Activated gamma-delta T cell treated with Interleukin-2 at 50 U/mL for 16 hours (primary cell): ENCODE measurements at places on chromosomes 11 and 22.

- no peak for DNase-seq
Observed at GRCh38 chr11:69114811-69115523, 40.8 kb upstream of the SMIM38 start.

GRCh38 chr22:40707154-40707553 is 27.9 kb downstream of the MCHR1 start:
- DNase-seq = no peak

GRCh38 chr11:107756553-107756952 is 44.7 kb upstream of the SLN start:
- no peak for DNase-seq

DNA sequence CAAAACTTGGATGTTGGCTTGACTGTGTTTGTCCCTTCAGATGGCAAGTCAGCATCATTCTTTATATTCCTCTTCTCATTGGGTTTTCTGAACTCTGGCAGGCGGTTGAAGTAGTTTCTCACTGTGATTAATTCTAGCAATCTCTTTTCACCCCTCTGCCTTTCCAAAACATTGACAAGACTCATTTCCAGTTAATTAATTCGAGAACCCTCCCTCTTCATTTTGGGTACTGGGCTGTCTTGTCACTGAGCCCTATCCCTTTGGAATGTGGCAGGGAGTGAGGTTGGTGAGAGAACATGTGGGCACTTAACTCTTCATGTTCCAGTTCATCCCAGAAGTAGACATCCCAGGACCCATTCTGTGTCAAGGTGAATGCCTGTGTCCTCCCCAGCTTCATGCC is 133.0 kb downstream of the WNT7B start:
- DNase-seq = no peak

GRCh38 chr11:21372672-21373071 is 703.3 kb downstream of the NELL1 start:
- no peak for DNase-seq

DNA sequence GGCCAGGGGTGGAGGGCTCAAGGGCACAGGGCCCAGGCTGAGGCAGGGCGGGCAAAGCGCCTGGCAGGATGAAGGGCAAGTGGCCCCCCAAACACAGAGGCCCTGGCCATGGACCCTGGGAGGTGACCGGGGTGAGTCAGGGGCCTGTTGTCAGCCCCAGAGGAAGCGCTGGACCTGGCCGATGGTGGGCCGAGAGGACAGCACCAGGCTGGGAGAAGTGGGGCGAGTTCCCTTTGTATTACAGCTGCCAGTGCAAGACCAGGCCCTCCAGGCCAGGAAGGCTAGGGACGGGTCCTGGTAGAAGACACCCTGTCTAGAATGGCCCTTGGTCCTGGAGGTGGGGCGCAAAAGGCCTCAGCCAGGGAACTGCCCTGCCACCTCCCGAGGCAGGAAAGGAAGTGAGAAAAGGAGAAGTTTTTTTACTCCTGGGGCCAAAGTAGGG is 12.8 kb downstream of the CXCR5 start:
- DNase-seq = no peak

DNA sequence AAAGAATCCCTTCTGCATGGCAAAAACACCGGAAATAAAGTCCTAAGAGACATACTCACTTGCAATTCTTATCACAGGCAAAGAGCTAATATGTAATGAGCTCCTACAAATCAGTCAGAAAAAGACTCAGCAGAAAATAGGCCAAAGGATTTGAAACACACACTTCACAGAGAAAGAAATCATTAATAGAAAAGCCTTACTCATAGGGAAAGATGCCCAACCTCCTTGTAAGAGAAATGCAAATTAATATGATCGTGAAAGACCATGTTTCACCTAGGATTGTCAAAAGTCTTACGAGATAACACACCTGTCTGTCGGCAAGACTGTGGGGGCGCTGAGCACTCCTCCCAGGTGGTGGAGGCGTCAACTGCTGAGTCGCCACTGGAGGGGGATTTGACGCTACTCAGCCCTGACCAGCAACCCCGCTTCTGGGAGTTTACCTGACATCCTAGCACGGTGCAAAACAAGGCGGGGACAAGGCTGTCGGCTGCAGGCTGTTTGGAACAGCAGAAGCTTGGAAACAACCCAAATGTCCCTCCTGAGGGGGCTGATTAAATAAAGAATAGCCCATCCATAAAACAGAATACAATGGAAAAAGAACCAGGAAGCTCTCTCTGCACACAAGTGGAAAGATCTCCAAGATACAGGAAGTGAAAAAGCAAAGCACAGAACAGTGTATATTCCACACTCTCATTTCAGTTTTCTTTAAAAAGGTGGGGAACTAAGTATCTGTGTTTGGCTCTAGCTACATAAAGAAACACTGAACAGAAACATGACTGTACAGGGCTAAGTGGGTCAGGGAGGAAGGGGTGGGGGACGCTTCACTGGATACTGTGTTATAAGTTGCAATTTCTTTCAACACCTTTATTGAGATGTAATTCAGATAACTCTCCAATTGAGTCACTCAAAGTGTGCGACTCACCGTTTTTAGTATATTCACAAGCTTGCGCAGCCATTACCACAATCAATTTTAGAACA is 11.5 kb downstream of the CSNK1E start:
- DNase-seq = peak; percentile 31

- DNase-seq = no peak
Observed at GRCh38 chr22:25053153-25053805, 100.8 kb downstream of the KIAA1671 start.

GRCh38 chr11:123301013-123301591 is 106.1 kb upstream of the CLMP start:
- DNase-seq = no peak
